Stimulated activated CD4-positive, alpha-beta T cell treated with anti-CD3 and anti-CD28 coated beads, Interleukin-12 subunit alpha, Interleukin-12 subunit beta, amount 100 ng/mL, for 48 hours (primary cell): ENCODE measurements at places on chromosomes 5 and 9.

GRCh38 chr9:21852754-21853153 is 50.3 kb downstream of the MTAP start:
- no peak for DNase-seq

DNA sequence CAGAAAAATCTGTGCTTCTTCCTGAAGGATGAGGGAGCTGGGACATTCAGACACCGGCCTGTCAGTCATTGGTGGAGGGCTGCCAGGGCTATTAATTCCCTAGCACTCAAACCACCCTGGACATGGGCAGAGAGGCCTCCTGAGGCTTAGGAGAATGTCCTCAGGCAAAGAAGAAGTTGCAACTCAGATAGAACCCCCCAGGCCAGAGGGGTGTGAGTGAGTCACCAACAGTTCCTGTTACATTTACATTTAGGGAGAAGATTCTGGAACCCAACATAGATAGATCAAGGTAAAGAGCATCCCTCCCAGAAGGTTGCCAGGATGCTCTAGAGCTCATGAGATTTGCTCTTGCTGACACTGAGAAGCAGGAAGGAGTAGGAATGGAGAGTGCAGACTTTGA is 29.2 kb upstream of the SYK start:
- DNase-seq, result no peak

DNA sequence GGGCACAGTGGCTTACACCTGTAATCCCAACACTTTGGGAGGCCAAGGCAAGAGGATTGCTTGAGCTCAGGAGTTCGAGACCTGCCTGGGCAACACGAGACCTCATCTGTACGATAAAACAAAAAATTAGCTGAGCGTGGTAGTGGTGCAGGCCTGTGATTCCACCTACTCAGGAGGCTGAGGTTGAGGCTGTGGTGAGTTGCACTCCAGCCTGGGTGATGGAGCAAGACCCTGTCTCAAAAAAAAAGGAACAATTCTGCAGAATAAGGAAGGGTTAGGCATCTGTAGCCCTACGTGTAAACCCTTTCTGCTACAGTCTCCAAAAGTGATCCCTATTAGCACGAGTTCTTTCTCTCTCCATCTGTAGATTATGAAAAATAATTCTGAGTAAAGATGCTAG is 19.9 kb downstream of the CDC26 start:
- DNase-seq, result no peak

DNA sequence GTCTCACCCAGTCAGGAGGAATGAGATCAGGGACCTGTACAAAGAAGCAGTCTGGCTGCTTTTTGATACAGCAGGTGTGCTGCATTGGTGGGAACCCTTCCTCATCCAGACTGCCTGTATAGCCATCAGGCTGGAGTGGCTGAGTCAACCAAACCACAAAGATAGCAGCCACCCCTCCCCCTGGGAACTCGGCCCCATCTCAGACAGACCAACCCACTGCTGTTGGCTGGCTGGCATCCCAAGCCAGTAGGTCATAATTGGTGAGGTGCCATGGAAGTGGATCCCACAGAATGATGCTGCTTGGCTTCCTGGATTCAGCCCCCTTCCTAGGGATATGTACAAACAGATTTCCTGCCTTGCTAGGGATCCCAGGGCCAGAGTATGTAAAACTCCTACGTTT is 60.9 kb downstream of the YTHDC2 start:
- DNase-seq, result no peak

- no peak for DNase-seq
Measured at GRCh38 chr5:64947801-64948200, 179.1 kb downstream of the CWC27 start.

GRCh38 chr5:125798307-125798706 is 624.9 kb upstream of the GRAMD2B start:
- no peak for DNase-seq
